ENCODE measurements at places on chromosomes 5 and 9.

GRCh38 chr5:84197538-84197937 is 187.1 kb downstream of the EDIL3 start:
- no peak for DNase-seq

DNA sequence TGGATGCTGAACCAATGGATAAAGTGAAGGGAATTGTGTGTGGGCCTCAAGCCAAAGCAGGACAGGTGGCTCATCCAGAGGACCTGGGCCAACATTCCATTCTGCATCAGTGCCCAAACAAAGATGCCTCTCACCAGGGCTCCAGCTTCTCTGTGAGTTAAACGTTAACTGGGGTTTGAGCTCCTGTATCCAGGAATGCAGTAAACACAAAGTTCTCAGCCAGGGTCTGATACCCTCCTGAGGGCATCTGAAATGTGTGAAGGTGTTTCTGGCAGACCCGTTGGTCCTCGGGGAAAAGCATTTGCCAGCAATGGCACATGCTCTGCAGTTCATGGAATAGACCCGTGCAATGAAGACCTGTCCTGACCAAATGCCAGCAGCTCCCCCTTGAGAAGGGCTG is 33.9 kb upstream of the AOPEP start:
- DNase-seq: no peak

- DNase-seq: no peak
Observed at GRCh38 chr9:124074746-124075145, 63.2 kb downstream of the LHX2 start.

DNA sequence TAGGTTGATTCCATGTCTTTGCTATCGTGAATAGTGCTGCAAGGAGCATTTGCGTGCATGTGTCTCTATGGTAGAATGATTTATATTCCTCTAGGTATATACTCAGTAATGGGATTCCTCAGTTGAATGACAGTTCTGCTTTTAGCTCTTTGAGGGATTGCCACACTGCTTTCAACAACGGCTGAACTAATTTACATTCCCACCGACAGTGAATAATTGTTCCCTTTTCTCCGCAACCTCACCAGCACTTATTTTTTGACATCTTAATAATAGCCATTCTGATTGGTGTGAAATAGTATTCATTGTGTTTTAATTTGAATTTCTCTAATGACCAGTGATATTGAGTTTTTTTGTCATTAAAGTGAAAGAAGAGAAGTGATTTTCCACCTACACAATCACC is 18.5 kb downstream of the IFNA5 start:
- no peak for DNase-seq

- DNase-seq: no peak
Observed at GRCh38 chr5:168602517-168602916, 23.3 kb upstream of the PANK3 start.

GRCh38 chr5:157689942-157690689 is 18.8 kb downstream of the C5orf52 start:
- DNase-seq: no peak

DNA sequence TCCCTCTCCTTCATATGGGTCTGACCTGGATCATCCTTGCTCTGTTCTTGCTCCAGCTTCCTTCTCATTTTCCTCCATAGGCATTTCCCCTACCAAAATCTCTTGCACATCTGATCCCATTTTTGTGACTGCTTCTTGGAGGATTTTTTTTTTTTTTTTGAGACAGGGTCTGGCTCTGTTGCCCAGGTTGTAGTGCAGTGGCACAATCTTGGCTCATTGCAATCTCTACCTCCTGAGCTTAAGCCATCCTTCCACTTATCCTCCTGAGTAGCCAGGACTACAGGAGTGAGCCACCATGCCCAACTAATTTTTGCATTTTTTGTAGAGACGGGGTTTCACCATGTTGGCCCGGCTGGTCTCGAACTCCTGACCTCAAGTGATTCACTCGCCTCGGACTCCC is 10.5 kb upstream of the JMY start:
- DNase-seq: no peak

GRCh38 chr9:116000748-116001329 is 152.8 kb upstream of the PAPPA start:
- DNase-seq: no peak

GRCh38 chr9:89606624-89607311 is 2.0 kb downstream of the GADD45G start:
- no peak for DNase-seq

- DNase-seq: no peak
Observed at GRCh38 chr5:72436796-72437471, 70.3 kb downstream of the ZNF366 start.

DNA sequence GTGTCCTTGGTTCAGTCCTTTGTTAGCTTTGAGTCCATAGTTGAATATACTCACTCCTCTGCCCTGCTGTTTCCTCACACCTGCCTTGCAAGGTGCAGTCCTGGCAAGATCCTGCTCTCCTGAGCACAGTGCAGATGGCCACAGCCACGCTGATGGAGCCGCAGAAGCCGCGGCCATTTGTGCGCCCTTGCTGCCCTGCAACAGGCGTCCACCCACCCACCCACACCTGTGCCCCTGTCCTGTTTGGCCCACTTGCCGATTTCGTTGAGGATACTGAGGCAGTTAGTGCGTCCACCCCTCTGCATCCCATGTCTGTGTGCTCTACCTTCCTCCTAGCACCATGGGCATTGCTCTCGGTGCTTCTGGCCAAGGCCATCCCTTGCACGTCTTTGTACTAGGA is 51.1 kb upstream of the LRRTM2 start:
- no peak for DNase-seq

- DNase-seq: no peak
Observed at GRCh38 chr9:88319936-88320747, 68.1 kb upstream of the SPIN1 start.

- no peak for DNase-seq
Observed at GRCh38 chr5:145237843-145238242, 597.3 kb downstream of the PRELID2 start.

- DNase-seq: no peak
Observed at GRCh38 chr5:65209341-65209740, 272.4 kb downstream of the ADAMTS6 start.

- DNase-seq: peak; percentile 31
Observed at GRCh38 chr5:124371111-124371706, 375.2 kb downstream of the ZNF608 start.

GRCh38 chr9:38620483-38621433 is at the start of gene ANKRD18A:
Gene ANKRD18A, minus strand, starts transcription at chr9:38620596. Its CDS starts 311 bp downstream, at chr9:38620285.
- peak; percentile 15 for DNase-seq

- DNase-seq: no peak
Observed at GRCh38 chr9:341634-342421, 127.2 kb downstream of the DOCK8 start.

DNA sequence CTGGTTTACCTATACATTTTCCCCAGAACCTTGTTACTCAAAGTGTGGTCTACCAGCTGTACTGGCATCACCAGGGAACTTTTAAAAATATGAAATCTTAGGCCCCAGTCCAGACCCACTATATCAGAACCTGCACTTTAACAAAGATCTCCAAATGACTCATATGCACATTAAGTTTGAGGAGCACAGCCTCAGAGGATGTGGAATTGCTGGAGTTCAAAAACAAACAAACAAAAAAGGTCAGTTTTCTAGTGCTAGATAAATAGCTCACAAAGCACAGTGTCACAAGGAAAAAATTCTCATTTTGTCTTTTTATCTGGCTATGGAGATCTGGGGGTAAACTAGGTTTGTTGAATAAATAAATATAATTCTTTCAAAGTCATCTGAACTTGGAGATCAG is 68.9 kb upstream of the ANKRD55 start:
- DNase-seq: no peak

GRCh38 chr5:132471151-132471907 is 19.2 kb downstream of the IRF1 start:
- DNase-seq: no peak

GRCh38 chr9:130576176-130576575 is 3.2 kb upstream of the FUBP3 start:
- DNase-seq: no peak

DNA sequence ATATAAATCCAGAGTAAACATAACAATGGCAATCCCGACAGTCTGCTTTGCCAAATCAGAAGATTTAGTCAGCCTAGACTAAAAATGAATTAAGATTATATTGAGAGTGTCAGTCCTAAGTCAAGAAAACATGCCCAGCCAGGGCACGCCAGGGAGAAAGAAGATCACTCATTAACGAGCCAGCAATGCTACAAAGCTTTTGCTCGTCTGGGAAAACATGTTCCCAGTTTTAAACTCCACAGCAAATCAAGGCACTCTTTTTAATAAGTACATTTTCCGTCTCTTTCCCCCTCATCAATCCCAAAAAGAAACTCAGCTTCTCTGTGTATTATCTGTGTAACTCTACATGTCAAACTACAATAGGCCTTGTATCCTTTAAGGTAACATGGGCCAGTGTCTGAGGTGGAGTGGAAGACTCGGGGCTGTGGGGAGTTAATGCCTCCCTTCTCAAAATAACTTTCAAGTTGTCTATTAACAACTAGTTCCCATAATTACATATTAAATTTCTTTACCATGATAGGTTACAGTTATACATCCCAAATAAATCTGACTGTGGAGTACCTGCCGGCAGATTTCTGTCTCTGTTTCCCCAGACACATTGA is 40.9 kb downstream of the NFIB start:
- DNase-seq: no peak

- DNase-seq: peak; percentile 92
Observed at GRCh38 chr5:147483961-147484707, 25.7 kb downstream of the DPYSL3 start.

GRCh38 chr5:57082441-57083067 is 91.3 kb upstream of the GPBP1 start:
- DNase-seq: peak; percentile 1

DNA sequence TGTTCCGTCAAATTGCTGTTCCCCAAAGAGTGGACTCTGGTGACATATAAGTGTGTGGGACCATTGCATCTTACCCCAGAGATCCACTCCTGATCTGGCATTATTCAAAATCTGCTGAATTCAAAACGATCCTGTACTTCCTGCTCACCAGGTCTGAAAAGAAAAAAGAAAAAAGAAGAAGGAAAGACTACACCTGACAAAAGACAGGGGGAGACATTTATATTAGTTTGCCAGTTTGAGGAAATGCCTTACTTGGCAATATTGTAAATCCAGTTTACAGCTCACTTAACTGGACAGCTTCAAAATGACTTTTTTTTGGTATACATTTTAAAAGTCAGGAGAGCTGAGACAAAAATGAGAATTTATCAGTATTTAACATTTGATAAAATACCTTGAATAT is 15.0 kb upstream of the GRHPR start:
- DNase-seq: no peak

- no peak for DNase-seq
Observed at GRCh38 chr5:7867260-7867659, 1.6 kb downstream of the FASTKD3 start.

DNA sequence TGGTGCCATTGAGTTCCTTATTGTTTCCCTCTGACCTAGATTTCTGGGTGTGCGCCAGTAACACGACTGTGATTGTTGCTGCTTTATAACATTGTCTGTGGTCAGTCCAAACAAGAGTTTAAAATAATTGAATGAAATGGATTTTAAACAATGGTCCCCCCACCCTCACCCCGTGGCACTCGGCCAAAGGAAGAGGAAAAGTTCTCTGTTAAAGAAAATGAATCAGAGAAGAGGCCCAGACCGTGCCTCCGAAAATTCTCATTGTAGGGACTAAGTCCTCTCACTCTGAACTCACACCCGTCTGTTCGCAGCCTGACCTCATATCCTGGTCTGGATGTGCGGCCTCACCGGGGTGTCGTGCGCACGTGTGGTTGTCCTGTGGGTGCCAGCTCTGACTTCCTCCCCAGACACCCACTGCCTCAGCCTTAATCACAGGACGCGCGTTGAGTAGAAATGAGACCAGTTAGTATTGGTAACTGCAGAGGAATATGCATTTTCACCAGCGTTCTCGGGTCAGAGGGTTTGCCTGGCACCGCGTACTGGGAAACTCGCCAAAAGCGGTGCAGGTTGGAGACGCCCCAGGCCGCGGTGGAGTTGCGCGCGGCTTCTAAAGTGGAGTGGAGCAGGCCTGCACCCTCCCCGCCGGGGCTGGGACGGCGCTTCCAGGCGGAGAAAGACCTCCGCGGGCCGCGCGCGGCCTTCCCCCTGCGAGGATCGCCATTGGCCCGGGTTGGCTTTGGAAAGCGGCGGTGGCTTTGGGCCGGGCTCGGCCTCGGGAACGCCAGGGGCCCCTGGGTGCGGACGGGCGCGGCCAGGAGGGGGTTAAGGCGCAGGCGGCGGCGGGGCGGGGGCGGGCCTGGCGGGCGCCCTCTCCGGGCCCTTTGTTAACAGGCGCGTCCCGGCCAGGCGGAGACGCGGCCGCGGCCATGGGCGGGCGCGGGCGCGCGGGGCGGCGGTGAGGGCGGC is at the start of gene ABL1:
ABL1 (plus strand) TSS at position 884 of the 966 bp plus-strand sequence. CDS start 193 bp downstream, outside the sequence.
- peak; percentile 77 for DNase-seq

DNA sequence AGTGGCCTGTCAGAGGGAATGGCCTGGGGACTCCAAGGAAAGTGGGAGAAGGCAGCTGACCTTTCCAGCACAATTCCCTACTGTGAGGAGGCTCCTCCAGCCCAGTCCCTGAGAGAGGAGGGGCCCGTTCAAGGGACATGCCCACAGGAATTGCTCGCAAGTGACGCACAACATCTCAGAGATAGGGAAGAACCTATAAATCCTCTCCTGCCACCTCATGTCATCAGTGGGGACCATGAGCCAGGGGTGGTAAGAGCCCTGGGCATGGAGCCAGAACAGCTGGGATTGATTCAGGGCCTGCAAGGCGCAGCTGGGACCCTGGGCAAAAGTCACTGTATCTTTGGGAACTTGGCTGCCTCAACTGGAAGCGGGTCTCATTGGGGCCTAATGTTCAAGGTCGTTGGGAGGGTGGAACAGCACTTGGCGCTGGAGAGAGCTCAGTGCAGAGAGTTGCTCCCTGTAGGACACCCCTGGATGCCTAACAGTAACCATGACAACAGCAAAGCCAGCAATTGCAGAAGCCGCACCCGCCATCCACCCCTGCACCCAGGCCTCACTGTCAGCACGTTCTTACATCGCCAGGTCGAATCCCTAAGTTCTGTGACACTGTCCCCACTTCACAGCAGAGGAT is 41.3 kb upstream of the ORM1 start:
- peak; percentile 84 for DNase-seq

- no peak for DNase-seq
Observed at GRCh38 chr5:62000646-62001045, 305.4 kb upstream of the KIF2A start.

- DNase-seq: peak; percentile 48
Observed at GRCh38 chr5:115377468-115378217, 81.2 kb upstream of the CCDC112 start.

GRCh38 chr9:22921742-22922141 is 475.1 kb downstream of the DMRTA1 start:
- no peak for DNase-seq

DNA sequence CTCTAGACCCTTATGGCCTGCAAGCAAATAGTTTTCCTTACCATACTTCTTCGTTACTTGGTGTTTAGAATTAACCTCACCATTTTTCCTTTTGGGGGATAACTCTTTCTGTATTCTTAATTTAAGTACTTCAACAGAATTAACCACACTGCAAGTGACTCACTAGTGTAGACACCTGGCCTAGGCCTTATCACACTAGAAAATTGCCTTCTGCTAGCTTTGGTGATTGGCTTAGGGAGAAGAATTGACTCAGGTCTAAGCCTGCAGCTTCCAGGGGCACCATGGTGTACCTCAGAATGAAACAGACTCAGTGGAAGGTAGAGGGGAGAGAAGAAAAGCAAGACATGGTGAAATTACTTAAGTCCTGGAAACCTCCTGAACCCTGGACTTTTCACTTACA is 112.8 kb upstream of the HMHB1 start:
- DNase-seq: no peak
